A549 treated with CpdA at 1 μM for 4 hours (cell line): ENCODE measurements at places on chromosomes 5 and 9. TPM values are rescaled to one million over a fixed set of nuclear protein-coding genes. Genes with fewer than 3 reads are reported as not detected.

The IFNA21 gene
- total RNA-seq: not detected in 5 replicates

The PCDHGA5 gene
- total RNA-seq: 0.11 to 0.17 TPM (median 0.15 TPM) in 5 replicates

The PTAR1 gene
- total RNA-seq: 11.1 to 18.6 TPM (median 14.8 TPM) in 5 replicates

The LCN15 gene
- total RNA-seq: 0.09 TPM in 1 of 5 replicates, not detected in the others

The FAXDC2 gene
- 0.02 to 0.33 TPM (median 0.10 TPM) in 5 replicates for total RNA-seq
